ENCODE measurements at places on chromosomes 3 and 15. TPM values are rescaled to one million over a fixed set of nuclear protein-coding genes. Genes with fewer than 3 reads are reported as not detected.

The SLC28A2 gene
- not detected for total RNA-seq

The GOLGA8J gene
- not detected for total RNA-seq

The ITIH1 gene
- total RNA-seq, result not detected

The PP2D1 gene
- total RNA-seq, result not detected

The CD96 gene
- total RNA-seq, result not detected

DNA sequence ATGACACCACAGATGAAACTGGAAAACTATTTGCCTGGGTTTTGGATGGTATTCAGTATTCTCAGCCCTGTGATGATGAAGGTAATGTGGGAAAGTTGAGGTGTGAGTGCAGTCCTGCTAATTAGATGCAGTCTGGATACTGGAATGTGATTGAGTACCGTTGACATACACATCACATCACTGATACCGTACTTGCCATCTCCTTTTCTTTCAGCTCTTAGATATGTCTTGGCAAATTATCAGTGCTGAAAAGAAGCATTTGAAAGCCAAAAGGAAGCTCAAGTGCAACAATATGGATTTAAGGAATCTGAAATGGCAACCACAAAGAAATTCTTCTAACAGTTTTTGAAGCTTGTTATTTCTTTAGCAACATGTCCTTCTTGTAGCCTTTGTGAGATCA is 381.4 kb upstream of the TGFBR2 start:
- DNase-seq, result no peak

DNA sequence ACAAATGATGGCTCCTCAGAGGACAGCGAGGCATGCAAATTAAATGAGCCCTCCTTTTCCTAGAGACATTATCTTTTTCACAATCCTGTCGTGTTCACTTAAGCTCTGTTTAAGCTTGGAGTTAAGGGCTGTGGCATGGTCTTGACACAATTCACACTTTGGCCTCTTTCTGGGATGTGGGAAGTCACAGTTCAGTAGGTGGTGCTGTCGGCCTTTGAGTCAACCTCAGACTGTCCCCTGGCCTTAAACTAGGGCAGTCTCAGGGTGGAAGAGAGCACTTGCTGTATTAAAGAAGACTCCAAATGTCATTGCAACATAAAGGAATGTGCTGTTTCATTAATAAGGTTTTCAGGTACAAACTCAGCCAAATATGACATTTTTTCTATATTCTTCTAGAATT is 351.0 kb downstream of the MCTP2 start:
- DNase-seq, result peak; percentile 36

DNA sequence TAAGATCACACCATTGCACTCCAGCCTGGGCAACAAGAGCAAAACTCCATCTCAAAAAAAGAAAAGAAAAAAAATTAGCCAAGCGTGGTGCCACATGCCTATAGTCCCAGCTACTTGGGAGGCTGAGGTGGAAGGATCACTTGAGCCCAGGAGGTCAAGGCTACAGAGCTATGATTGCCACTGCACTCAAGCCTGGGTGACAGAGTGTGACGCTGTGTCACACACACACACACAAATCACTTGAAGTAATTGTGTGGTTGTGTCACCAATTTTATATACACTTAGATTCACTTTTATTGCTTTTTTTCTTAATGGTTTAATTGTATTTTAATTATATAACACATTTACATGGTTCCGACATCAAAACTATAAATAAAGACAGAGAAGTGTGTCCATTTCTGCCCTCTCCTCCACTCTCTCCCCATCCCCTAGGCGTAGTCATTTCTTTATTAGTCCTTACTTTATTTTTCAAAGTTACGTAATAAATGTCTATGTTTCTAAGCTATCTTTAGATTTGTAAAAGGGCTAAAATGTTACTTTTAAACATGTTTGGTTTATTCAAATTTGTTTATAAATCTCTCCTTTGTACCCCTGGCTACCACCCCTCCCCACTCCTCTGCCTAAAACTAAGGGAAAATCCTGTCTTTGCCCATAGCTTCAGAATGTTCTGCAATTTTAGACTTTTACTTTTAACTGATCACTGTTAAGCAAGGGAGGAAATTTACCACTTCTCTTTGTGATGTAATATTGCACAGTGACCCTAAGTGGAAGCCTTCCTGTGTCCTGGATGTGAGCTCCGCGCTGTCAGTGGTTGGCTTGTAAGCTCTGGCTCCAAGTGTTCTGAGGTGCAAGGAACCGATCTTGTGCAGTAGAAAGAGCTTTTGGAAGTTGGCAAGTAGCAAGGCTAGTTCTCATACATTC is 10.8 kb upstream of the VILL start:
- no peak for DNase-seq

DNA sequence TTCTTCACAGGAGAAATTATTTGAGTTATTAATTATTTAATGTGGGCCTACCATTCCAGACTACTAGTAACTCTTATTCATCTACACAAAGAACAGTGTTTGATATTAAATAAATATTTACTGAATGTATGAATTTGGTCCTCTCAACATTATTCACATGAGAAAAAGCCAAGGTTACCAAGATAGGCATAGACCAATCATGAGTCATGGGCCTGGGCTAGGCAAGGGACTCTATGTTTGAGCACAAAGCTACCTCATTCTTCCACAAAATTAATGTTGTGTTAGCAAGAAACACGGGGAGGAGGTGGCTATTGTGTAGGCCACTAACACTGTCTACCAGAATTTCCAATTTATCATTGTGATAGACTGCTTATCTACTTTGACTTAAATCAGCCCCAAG is 115.7 kb downstream of the SERPINI1 start:
- peak; percentile 89 for DNase-seq

DNA sequence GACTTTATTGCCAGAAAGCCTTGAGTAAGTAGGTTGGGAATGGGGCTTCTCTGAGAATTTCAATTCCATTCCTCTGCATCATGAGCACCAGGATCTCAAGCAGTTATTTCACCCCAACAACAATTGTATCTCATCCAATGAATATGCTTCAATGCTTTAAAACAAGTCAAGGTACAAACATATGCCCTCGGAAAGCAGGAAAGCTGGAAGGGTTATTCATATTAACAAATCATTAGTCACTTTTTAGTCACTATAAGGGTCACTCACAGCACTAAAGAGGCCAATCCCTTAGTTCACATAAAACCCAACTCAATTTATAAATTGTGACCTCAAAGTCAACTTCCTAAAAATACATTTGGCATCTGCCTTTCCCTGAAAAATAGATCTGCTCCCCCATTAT is 16.2 kb downstream of the MB21D2 start:
- DNase-seq, result peak; percentile 96

DNA sequence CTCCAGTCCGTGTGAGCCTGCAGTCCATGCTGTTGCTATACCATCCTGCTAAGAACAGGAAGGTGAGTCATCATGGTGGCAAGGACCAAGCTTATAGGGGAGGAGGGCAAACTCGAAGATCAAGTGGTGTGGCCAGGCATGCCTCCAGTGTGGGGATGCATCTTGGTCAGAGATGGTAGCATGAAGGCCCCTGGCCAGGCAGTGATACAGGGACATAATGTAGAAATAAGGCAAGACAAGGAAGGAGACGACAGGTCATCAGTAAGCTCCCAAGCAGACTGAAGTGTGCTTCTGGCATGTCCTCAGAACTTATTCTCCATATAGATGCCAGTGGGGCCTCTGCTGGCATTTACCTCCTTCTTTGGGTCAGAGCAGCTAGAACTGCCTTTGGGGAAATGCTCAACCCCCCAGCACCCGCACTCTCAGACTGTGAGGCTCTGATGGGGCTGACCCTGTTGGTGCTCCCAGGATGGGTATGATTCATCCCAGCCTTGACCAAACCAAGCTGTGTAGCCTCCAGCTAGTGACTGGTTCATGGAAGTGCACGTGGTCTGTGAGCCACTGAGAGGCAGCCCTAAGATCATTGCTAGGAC is 52.5 kb upstream of the ATP2B2 start:
- DNase-seq, result peak; percentile 56

- DNase-seq, result peak; percentile 27
Measured at GRCh38 chr3:78846718-78847117, 921.1 kb downstream of the ROBO1 start.

- no peak for DNase-seq
Measured at GRCh38 chr3:123376451-123377242, 72.2 kb downstream of the ADCY5 start.

- DNase-seq, result peak; percentile 33
Measured at GRCh38 chr3:22671848-22672247, 531.3 kb upstream of the UBE2E2 start.

DNA sequence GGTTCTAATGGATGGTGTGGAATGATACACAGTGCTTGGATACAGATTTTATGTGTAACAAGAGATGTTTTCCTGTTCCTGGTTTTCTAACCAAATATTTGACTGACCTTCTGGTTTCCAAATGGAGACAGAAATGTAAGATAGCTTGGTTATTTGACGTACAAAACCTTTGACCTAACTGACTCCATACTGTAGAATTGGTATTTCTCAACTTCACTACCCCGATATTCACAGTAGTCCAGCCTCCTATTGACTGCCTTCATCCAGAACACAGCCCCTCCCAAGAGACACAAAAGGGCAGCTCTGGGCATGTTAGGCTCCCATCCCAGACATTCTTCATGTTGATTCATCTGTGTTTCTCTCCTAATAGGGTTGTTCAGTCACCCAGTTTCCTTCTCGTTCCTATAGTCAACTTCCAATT is 33.4 kb downstream of the MYO1E start:
- no peak for DNase-seq

GRCh38 chr3:196650740-196651311 is 11.3 kb downstream of the NRROS start:
- peak; percentile 92 for DNase-seq

- no peak for DNase-seq
Measured at GRCh38 chr15:41513506-41514227, at the start of gene LTK. TSS of gene LTK (minus strand) at chr15:41513827. CDS start at chr15:41513709, 118 bp downstream.

GRCh38 chr15:70219966-70220365 is 122.2 kb upstream of the TLE3 start:
- DNase-seq, result no peak

DNA sequence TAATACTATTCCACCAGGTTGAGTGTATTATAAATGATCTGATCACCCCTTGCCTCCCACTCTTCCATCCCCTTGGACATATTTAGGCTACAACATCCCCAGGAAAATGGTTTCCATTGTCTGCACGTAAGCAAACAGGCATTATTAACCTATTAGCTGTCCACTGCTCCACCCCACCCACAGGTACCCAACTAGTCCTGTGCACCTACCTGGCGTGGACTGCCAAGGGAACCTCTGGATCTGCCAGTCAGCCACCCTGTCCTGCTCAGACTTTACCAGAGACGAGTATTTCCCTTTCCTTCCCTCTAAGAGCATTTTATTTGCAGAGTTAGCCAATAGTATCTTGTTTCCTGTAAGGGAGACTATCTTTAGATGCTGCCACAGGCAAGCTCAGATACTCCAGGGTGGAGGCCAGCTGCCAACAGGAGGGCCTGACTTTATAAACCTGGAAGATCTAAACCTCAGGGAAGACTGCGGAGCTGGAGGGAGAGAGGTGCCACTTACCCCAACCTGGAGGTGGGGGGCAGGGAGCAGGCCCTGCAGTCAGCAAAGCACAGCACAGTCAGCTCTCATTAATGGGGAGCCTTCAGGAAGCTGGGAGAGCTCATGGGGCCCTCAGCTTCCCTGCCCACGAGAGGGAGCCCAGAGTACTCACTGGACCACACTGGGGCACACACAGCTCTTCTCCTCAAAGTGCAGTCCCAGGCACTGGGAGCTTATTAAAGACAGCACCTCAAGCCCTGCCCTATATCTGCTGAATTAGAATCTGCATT is at the start of gene CX3CR1:
CX3CR1 (minus strand) TSS at position 292 of the 773 bp plus-strand sequence. CDS start 13,527 bp downstream, outside the sequence.
- DNase-seq, result no peak

Measured in PC-3 (cell line).